ENCODE measurements at places on chromosomes 11 and 22. TPM values are rescaled to one million over a fixed set of nuclear protein-coding genes. Genes with fewer than 3 reads are reported as not detected.
A peak's percentile ranks its signal among the peaks of the same experiment; 100 is the strongest.

The PATE2 gene
- total RNA-seq: not detected

The IFITM1 gene
- total RNA-seq: 4.0 TPM

GRCh38 chr11:117459123-117459978 lies 131.7 kb downstream of the CEP164 start:
- no peak overlapping the region for H3K27ac ChIP-seq
- no peaks in the 10 kb centered on the region for H3K36me3 ChIP-seq
- no peaks in the 10 kb centered on the region for H3K4me1 ChIP-seq
- DNase-seq: no peak

- H3K36me3 ChIP-seq: no peaks in the 10 kb centered on the region
- peak; percentile 53 for DNase-seq
- no peaks in the 10 kb centered on the region for H3K27me3 ChIP-seq
- H3K27ac ChIP-seq: peak overlapping the region; percentile 24
Measured at GRCh38 chr11:74024261-74025029, 15.6 kb upstream of the UCP3 start.

DNA sequence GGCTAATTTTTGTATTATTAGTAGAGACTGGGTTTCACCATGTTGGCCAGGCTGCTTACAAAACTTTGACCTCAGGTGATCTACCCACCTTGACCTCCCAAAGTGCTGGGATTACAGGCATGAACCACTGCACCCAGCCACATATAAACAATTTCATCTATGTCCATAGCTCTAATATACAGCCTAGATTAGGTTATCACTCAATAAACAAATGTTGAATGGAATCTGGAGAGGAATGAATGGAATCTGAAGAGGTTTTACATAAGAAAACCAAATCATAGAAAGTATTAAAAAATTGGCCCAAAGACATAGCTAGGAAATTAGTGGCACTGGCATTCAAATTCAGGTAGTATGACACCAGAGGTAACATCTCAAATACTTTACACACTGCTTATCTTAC lies 1401.4 kb upstream of the TENM4 start:
- no peaks in the 10 kb centered on the region for H3K27me3 ChIP-seq
- H3K4me1 ChIP-seq: peaks cover 13% of the 10 kb centered on the region
- H3K36me3 ChIP-seq: no peaks in the 10 kb centered on the region
- DNase-seq: no peak
- no peak overlapping the region for H3K27ac ChIP-seq

GRCh38 chr22:26291940-26292666 lies 122.8 kb downstream of the SEZ6L start:
- H3K36me3 ChIP-seq: no peaks in the 10 kb centered on the region
- no peak overlapping the region for H3K27ac ChIP-seq
- H3K4me1 ChIP-seq: no peaks in the 10 kb centered on the region
- H3K27me3 ChIP-seq: no peaks in the 10 kb centered on the region
